ENCODE measurements at places on chromosomes 13 and 19.

GRCh38 chr19:15038294-15038693 is 11.0 kb upstream of the CASP14 start:
- DNase-seq, result no peak

GRCh38 chr13:72126424-72126823 is 259.4 kb upstream of the DACH1 start:
- no peak for DNase-seq

DNA sequence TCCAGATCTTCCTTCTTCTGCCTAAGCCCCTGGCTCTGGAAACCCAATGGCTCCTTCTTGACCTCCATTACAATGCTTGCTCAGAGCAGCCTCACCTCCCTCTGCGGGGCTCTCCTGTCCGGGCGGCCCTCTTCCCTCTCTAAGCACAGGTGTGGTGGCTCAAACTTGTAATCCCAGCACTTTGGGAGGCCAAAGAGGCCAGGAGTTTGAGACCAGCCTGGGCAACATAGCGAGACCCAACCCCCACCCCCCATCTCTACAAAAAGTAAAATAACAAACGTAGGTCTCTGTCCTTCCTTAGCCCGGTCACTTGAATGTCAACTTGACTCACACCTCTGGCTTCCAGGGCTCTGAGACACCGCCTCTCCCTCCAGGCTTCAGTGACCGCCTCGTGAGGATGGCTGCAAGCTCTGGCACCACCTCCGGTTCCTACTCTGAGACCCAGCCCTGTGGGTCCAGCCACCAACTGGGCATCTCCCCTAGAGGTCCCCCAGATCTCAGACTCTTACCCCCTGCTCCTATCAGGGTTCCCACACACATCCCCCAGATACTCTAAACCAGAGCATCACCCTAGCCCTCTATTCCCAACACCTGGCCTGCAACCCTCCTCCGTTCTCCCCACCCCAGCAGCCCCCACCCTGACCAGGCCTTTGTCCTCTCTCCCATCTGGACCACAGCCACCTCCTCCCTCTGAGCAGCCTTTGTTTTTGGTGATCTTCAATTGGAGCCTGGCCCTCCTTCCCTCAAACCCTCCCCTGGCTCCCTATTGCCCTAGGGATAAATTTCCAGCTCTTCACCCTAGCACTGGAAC is 4.7 kb upstream of the TLE2 start:
- DNase-seq, result no peak

DNA sequence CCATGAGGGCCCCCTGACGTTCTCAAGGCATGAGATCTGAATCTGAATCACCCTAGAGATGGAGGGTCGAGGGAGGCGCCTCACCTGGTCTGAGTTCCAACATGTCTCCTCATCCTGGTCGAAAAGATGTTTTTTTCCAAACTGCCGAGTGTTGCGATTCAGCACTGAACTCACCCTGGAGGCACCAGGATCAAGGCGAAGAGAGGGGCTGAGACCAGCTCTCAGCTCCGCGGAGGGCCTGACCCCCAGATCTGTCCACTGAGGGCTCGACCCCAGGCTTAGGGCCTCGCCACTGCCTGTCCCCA is 555 bp downstream of the NR2C2AP start:
- no peak for DNase-seq

- peak; percentile 87 for DNase-seq
These were observed 874 bp downstream of the TRIM28 start for GRCh38 chr19:58544591-58545285.

DNA sequence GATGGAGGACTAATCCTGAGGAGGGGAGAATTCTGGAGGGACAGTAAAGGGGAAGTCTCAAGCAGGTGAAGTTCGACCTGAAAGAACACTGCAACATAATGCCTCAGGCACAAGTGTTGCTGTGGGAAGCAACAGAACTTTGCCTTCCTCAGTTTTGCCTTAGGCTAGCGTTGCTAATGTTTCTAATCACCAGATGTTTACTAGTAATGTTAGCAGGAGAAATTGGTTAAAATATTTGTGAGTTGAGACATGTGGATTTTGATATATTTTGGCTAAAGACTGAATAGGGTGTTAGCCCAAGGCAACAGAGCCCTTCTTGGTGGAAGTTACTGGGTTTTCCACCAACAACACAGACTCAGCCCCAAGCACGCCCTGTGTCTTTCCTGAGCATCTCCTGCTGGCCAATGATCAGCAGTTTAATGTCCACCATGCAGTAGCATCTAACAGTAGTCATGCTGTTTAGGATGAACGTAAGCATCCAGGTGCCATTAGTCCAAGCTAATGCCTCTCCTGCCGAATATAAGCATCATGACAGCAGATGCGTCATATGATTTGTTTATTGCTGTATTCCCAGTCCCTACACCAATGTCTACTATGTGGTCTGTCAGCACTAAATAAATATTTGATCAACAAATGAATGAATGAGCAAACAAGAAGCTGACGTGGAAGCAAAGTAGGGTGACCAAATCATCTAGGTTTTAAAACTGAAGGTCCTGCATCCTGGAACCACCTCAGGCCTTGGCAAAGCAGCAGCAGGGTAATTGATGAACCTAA is 511.9 kb upstream of the HTR2A start:
- DNase-seq, result no peak

All from CD4-positive, alpha-beta T cell treated with Interferon alpha-2 for 1 hour (primary cell).